NT2/D1 (cell line): ENCODE measurements at places on chromosomes 1 and 21.
A peak's percentile ranks its signal among the peaks of the same experiment; 100 is the strongest.

DNA sequence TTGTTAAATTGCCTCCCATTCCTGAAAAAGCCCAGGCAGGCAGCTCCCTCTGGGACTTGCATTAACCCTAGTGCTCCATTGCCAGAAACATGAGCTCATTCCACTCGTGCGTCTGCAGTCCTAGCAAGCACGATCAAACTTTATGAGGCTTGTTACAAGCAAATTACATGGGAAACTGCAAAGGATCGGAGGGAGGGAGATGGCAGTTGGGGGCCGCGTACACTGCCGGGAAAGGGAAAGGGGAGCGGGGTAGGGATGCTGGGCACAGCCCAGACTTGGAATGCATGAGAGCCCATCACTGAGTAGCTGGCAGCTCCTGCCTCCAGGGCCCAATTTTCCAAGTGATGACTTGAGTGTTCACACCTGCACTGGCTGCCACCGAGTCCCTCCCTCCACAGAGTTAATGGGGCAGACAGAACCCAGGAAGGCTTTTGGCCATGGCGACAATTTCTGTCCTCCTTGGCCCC lies 169.9 kb downstream of the BRINP2 start:
- no peak for DNase-seq

- no peak for DNase-seq
Measured at GRCh38 chr1:20280341-20280740, 10.3 kb upstream of the VWA5B1 start.

- DNase-seq, result no peak
Measured at GRCh38 chr1:31931593-31932225, 6.5 kb downstream of the PTP4A2 start.

DNA sequence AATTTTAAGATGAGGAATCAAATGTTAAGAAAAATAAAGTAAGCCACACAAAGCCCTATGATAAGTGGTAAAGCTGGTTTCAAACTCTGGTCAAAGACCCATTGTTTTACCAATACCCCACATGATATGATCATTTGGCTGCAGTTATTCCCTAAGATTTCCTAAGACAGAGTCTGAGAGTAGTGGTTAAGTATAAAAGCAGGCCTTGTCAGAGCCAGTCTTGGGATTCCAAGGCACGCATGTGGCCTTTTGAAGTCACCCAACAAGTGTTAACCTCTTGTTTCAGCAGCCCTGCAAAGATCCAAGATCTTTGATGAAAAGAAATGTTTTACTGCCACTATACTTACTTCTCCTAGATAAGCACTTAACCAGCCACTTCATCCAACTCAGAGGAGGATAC lies 159.2 kb downstream of the SIPA1L2 start:
- no peak for DNase-seq

- DNase-seq, result no peak
Measured at GRCh38 chr21:27806281-27806680, 839.4 kb upstream of the ADAMTS5 start.

DNA sequence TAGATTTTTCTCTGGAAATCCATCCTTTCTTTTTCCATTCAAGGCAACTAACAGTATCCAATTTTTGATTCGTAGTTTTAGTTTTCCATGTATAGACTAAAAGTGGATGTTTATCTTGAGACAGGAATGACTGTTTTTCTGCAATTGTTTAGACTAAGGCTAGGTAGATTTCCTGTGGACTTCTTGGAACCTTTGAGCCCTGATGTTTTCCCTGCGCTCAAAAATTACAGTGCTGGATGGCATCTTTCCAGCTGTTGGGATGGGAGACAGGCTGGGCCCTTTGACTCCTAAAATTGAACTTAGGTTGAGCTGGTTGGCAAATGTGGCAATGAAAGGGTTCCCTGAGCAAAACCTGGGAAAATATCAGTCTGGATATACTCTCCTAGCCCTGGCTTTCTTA lies 180.4 kb downstream of the DHRS3 start:
- DNase-seq, result no peak

GRCh38 chr21:19141511-19141910 lies 737.9 kb upstream of the TMPRSS15 start:
- no peak for DNase-seq

- DNase-seq, result no peak
Measured at GRCh38 chr1:80099713-80100112, 1093.2 kb upstream of the ADGRL4 start.

GRCh38 chr1:44084998-44085675 lies 33.5 kb upstream of the KLF17 start:
- DNase-seq, result no peak

GRCh38 chr1:212928323-212929291 lies 21.7 kb upstream of the VASH2 start:
- DNase-seq, result peak; percentile 94

DNA sequence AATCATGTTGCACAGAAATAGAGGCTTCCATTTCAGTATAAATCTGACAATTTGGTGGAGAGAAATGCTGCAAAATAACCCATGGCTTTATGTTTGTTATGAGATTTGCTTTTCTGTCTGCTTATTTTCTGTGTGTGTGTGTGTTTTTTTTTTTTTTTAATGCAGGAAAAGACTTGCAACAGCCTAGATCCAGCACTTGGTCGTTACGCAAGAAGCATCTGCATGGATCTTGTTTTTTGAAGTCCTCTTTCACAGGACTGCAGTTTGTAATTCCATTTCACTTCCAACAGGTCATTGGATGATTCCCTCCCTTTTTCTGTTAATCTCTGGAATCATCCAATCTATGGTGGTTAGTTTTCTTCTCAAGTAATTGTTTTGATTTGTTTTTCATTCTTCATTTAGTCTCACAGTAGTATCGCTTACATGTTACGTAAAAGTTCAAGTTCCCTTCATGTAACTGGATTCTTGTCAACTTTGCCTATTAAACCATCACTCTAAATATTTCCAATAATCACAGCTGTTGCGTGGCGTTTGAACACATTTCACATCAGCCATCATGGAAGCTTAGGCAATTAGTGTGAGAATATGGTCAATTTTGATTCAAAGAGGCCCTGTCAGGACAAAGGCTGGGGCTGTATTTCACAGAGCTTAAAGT lies 312.9 kb downstream of the NFIA start:
- no peak for DNase-seq

GRCh38 chr1:201142849-201143725 lies 11.2 kb downstream of the TMEM9 start:
- DNase-seq, result no peak

GRCh38 chr1:37069406-37069805 lies 35.1 kb upstream of the GRIK3 start:
- no peak for DNase-seq

GRCh38 chr1:186187601-186188000 lies 187.5 kb downstream of the TPR start:
- DNase-seq, result no peak

DNA sequence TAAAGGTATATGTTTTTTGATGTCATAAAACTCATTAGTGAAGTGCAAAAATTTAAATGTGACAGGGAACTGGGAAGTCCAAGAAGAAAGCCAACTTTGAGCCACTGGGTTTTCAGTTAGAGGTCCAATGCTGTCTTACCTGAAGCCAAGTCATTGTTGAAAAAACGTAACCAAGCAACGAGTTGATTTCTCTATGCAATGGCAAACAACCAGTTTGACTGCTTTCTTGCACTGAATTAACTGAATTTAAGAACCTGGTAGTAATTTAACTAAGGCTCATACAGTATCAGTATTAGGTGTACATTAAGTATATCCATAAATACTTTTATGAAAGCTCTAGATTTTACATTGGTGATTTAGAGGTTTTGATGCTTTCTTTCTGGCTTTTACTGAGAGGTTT lies 20.2 kb upstream of the S1PR1 start:
- DNase-seq, result no peak

DNA sequence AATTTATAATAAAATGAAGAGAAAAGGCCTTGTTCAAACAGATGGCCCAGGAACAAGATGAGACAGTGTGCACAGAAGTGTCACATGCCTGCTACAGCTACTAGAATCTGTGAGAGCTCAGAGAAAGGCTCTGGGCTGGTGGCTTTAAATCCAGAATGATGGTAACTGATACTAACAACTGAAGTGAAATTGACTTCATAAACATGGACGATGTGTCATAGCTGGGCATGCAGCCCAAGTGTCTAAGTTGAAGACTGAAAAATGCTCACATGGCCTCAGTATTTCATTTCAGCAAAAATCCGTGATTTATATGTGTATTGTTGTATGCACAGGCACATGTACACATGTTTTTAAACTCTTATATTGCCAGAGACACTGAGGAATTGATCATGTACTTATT lies 208.3 kb upstream of the RUNX1 start:
- no peak for DNase-seq

GRCh38 chr21:40936771-40937261 lies 89.9 kb upstream of the DSCAM start:
- DNase-seq, result no peak

GRCh38 chr1:22234476-22235030 lies 91.7 kb upstream of the WNT4 start:
- no peak for DNase-seq

DNA sequence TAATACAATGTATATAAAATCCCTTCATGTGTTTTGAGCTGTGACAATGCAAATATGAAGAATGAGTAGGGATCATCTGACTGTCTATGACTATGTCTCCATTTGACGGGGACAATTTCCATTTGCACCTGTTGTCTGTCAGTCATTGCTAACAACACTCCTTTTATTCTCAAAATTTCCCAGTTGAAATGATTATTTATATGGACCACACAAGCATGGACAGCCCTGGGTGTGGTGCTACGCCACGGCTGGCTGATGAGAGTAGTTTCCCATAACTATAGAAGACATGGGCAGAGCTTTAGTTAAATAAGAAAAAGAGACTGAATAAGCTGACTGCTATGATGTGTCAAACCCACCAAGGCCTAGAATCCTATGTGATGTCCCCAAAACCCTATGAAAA lies 135.8 kb downstream of the MAP3K21 start:
- no peak for DNase-seq

DNA sequence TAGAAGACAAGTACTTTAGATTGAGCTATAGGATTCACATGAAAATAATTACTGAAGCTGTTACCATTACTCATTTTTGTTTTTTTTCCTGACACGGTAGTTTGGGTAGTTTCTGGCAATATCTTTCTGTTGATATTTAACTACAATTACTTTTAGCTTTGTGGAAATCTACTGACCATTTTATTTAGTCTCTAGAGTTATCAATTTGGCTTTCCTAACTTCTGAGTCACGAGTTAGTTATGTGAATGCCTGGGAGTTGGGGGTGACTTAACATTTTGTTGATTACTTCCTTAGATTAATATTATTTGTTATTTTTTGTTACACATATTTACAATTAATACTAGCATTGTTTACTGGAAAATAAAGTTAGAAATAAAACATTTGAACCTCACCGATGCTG lies 160.6 kb downstream of the HMCN1 start:
- no peak for DNase-seq

DNA sequence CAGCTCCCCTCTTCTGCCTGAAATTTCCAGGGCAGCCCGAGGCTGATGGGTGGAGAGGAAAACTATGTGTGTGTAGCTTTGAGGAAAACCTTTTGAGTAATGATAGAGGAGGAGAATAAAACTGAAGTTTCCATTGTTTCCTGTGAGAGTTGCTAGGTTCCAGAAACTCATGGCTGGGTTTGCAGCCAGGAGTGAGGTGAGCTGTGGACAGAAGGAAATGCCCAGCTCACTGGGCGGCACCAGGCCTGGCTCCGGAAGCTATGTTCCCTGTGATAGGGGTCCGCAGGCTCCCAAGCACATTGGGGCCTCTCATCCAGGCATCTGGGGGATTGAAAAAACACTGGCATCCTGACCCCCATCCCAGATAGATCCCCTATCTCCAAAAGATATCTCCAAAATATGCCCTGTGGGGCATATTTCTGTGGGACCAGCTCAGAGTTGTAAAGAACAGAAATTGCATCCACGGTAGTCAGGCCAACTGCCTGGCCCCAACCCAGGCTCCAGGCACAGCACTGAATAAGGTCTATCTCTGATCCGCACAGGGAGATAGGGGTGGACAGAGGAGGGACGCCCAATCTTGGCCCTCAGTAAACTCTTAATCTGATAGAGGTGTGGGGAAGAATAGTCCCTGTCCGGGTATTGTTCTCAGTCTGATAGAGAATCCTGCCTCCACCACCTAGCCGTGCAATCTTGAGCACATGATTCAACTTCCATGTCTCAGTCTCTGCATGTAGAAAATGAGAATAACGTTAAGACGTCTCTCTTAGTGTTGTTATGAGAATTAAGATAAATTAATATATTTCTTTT lies 1.8 kb upstream of the HSPG2 start:
- no peak for DNase-seq

GRCh38 chr1:221708987-221709386 lies 32.9 kb downstream of the DUSP10 start:
- DNase-seq, result no peak

GRCh38 chr1:24186993-24187790 lies at the start of gene IFNLR1:
TSS of gene IFNLR1 (minus strand) at chr1:24187289. CDS start at chr1:24187248, 41 bp downstream.
- DNase-seq, result peak; percentile 47

DNA sequence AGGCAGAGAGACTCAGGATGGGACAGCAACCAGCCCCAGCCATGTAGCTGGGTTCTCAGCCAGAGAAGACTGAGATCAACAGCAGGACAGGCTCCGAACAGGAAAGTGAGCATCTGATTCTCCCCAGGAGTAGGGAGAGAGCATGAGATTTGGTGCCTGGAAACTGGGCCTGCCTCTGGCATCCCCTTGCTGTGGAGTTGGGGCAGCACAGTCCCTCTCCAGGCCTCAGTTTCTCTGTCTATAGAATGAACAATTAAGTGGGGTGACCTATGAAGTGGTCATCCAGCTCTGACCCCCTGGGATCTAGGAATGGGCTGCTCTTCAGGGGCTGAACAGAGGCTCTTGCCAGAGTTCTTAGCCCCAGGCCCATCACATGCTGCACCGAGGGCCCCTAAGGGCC lies 55.6 kb downstream of the KLHDC7A start:
- DNase-seq, result no peak

- no peak for DNase-seq
Measured at GRCh38 chr1:225855503-225856300, 26.5 kb downstream of the TMEM63A start.

DNA sequence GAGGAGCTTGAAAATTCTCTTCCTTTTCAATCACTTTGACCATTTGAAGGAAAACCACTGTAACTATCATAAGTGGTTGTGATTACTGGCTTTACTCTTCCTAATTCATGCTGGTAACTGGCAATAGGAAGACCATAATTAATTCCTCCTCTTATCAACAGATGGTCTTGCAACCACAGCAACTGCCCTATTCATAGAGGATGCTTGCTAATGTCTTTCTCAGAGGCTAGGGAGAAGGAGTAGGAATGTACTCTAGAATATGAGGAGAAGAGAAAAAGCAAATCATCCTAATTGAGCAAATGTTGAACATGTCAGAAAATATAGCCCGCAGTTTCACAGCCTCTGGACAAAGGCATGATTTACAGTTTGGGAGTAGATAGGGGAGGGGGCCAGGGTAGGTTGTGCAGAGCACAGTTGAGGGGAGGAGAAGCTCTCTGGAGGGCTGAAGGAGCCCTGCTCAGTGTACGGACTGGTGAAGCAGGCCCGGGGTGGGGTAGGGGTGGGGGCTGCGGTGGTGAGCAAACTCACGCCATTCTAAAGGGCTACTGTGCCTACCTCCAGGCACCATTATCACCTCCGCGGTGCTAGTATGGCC lies 192.9 kb downstream of the PCP4 start:
- DNase-seq, result no peak
